HS-5 (cell line): ENCODE measurements at places on chromosomes 5 and 9.
A peak's percentile ranks its signal among the peaks of the same experiment; 100 is the strongest.

GRCh38 chr5:145762833-145763232 is 72.3 kb downstream of the PRELID2 start:
- DNase-seq, result no peak

- DNase-seq, result no peak
Measured at GRCh38 chr5:15260356-15261268, 239.4 kb upstream of the FBXL7 start.

GRCh38 chr9:79555474-79556089 is 16.2 kb upstream of the TLE4 start:
- DNase-seq, result no peak

GRCh38 chr5:178433273-178433775 is 156.9 kb downstream of the COL23A1 start:
- no peak for DNase-seq

DNA sequence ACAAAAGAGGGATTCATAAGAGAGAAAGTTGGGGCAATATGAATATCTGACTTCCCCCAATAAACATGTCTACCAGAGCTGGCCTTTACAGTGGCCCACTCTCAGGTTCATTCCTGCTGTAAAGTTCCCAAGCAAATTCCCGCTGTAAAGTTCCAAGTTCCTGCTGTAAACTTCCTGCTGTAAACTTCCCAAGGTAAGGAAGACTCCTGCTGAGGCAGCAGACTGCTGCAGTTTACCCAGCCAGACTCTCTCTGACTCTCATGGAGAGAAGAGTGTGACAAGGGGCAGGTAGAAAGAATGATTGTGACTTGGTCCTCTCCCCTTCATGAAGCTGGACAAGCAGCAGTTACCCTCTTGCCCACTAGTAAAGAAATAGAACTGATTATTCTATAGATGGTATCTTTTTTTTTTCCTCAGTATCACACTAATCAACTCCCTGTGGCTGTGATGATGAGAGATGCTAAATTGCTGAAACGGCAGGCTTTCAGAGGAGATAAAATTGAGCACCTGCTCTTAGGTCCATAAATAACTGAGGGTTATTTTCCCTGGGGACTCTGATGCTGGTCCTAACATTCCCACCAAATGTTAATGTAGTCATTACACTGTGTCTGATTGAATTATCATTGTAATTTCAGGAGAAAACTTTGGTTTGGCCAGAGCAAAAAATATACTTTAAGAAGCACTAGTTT is 220.4 kb downstream of the PARP8 start:
- DNase-seq, result no peak

- DNase-seq, result no peak
Measured at GRCh38 chr5:162456086-162456485, 388.5 kb downstream of the GABRG2 start.

- DNase-seq, result no peak
Measured at GRCh38 chr9:94799578-94800264, 73.2 kb downstream of the AOPEP start.

- no peak for DNase-seq
Measured at GRCh38 chr9:120876842-120877240, at the start of gene PHF19. TSS of gene PHF19 (minus strand) at chr9:120877188. CDS start at chr9:120874741, 2,447 bp downstream.

DNA sequence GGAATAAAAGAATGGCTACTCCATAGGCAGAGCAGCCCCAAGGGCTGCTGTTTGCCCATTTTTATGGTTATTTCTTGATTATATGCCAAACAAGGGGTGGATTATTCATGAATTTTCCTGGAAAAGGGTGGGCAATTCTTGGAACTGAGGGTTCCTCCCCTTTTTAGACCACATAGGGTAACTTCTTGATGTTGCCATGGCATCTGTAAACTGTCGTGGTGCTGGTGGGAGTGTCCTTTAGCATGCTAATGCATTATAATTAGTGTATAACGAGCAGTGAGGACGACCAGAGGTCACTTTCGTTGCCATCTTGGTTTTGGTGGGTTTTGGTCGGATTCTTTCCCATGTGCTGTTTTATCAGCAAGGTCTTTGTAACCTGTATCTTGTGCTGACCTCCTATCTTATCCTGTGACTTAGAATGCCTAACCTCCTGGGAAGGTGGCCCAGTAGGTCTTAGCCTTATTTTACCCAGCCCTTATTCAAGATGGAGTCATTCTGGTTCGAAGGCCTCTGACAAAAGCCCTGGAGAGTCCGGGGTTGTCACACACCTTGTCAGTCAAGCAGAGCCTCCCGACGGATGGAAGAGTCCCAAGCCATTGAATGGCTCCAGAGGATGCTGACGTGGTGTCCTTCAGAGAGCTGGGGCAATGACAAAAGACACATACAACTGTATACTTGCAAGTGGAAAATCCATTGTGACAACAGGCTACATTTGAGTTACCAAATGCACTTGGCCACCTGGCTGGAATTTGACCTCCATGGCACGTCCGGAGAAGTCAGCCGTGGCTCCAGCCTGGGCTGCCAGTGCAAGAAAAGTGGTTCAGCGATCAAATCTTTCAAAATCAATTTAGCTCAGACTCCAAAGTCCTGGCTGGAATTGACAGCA is 67.1 kb upstream of the CLINT1 start:
- DNase-seq, result no peak

DNA sequence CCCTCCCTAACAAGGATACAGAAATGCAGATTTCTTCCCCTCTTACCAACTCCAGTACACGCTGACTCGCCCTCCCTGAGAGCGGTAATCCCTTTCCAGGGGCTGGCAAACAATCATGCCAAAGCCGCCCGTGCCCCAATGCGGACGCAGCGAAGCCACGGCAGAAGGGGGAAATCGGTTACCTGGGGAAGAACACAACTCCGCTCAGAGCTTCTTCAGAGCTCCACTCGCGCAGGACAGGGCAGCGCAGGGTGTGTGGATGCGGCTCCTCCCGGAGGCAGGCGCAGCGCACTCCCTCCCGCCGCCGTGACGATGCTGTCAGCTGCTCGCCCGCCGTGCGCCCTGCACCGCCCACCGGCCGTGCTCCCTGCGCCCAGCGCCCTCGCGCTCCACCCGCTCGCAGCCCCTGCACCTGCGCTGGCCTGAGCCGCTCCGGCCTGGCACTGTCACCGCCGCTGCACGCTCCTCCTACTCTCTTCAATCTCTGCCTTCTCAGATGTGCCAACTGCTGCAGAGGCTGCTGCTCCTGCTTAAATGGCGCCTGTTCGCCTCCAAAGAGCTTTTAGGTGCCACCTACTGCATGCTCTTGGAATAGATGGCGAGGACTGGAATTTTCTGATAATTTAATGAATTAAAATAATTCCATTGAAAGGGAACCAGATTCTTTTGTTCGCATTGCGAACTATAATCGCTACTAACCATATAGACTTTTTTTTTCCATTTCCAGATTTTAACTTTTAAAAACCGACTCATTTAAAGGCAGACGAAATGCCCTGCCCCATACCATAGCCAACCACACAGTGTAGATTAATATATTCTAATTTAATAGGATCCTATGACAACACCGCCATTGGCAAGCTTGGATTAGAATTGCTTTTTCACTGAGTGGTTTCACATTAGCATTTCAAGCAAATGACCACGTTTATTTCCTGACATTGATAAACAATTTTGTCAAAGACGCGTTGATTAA is at the start of gene DIRAS2:
DIRAS2 (minus strand) TSS at position 255 of the 970 bp plus-strand sequence. CDS start 28,997 bp downstream, outside the sequence.
- DNase-seq, result peak; percentile 29

GRCh38 chr9:136011703-136012496 is 50.7 kb upstream of the UBAC1 start:
- DNase-seq, result no peak

- no peak for DNase-seq
Measured at GRCh38 chr5:132076202-132076830, 2.7 kb downstream of the CSF2 start.

GRCh38 chr5:74765201-74765600 is 1.7 kb downstream of the GFM2 start:
- no peak for DNase-seq

DNA sequence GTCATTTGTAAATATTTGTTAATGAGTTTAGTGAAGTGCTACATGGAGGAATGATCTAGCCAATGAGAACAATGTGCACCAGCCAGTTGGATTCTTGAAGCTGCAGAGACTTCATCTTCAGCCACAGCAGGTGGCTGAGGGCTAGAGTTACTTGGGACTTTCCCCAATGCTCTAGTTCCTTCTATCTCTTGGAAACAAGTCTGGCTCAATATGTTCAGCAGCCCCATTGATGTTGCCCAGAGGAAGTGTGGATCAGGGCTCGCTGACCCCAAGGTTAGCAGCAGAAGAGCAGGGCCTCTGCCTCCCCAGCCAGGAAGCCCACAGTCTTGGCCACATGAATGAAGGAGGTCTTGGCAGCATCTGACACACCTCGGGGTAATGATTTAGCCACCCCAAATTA is 117.5 kb downstream of the SLC1A3 start:
- DNase-seq, result no peak

- DNase-seq, result no peak
Measured at GRCh38 chr5:131214609-131215227, 44.0 kb downstream of the LYRM7 start.

GRCh38 chr5:54646356-54647101 is 129.0 kb downstream of the SNX18 start:
- DNase-seq, result no peak

DNA sequence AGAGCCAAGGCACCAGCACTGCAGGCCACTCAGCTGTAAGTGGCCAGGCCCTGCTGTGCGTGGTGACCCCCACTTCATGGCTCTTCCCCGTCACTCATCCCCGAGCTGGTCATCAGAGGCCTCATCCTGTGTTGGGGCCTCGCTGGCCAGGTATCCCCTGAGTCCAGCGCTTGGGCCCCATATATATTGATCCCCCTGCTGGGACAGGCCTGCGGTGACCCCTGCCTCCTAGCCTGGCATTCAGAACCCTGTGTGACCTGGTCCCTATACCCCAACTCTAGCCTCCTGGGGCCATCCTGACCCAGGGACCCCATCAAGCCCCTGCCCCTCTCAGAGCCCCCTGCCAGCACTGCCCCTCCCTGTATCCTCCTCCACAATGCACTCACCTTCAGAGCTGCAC is 12.7 kb downstream of the GBGT1 start:
- no peak for DNase-seq

DNA sequence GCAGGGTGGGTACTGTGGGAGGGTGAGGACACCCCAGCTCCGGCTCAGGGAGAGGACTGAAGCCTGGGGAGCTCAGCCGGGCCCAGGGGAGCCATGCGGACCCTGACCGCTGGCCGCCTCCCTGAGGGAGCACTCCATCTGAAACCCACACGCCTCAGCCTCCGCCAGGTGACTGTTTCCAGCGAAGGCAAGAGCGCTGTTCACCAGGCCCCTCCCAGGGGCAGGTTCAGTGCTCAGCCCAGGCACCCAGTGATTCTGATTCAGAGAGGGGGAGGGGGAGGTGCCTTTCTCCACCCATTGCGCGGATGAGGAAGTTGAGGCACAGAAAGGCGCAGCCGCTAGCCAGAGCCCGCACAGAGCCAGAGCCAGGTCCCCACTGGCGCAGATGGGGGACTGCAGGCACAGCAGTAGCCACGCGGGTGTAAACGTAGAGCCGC is 27.0 kb downstream of the ADGRD2 start:
- DNase-seq, result no peak

GRCh38 chr5:150320044-150320613 is 17.4 kb upstream of the ARSI start:
- no peak for DNase-seq

- peak; percentile 19 for DNase-seq
Measured at GRCh38 chr5:31962871-31963307, 211.2 kb downstream of the GOLPH3 start.

DNA sequence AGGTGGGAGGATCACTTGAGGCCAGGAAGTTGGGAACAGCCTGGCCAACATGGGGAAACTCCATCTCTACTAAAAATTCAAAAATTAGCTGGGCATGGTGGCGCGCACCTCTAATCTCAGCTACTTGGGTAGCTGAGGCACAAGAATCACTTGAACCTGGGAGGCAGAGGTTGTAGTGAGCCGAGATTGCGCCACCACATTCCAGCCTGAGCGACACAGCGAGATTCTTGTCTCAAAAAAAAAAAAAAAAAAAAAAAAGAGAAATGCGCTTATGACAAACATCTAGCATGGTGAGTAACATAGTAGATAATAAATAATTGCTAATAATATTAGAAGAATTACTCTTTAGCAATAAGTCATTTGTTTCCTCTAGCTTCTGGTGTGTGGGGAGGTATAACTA is 25.9 kb downstream of the RUSC2 start:
- no peak for DNase-seq

DNA sequence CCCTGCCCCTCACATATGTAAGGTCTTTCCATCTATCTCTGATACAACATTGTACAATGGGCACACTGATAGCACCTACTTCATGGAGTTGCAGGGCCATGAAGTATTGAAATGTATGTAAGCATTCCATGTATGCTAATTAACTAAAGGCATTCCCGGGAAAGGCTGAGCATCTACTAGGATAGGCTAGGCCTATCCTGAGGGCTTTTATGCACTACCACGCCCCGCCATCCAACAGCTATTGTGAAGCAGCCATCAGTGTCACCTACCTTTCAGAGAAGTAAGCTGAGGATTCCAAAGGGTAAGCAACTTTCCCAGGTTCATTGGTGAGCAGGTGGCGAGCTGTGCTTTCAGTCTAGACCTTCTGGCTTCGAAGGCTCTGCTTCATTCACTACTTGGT is 47.6 kb downstream of the NSG2 start:
- no peak for DNase-seq

GRCh38 chr5:38151878-38152277 is 106.5 kb upstream of the EGFLAM start:
- peak; percentile 30 for DNase-seq

- no peak for DNase-seq
Measured at GRCh38 chr9:35689542-35690293, at the start of gene TPM2. TSS of gene TPM2 (minus strand) at chr9:35689925. CDS start at chr9:35689817, 108 bp downstream.

DNA sequence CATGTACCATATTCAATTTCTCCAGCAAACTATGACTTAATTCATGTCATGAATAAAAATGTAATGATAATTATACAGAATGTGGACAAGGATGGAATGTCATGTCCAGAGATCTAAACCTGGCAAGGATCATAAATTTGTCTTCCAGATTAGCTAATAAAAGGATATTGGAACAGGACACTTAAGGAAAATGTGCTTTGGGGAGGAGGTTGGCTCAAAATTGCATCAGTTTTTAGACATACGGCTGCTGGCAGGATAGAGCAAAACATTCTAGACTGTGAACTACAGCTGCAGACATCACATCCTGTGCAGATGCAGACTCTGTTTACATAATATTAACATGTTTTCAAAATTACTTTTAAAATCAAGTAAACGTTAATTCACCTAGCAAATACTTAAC is 248.4 kb downstream of the TLR4 start:
- no peak for DNase-seq

DNA sequence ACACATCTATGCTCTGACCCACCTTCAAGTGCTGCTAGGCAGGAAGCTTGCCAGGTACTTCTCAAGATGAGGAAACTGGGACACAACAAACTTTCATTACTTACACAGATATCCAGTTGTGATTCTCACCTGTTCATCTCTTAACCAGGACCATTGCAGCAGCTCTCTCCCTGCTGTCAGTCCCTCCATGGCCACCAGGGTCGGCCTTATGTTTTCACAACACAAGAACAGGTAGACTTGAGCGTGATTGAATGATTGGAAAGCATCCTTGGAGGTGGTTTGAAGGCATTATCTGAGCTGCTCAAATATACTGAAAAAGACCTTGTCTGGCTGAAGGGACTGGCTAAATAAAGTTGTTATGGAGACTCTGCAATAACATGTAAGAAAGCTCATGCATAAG is 94.4 kb downstream of the MTREX start:
- DNase-seq, result no peak
